ENCODE measurements at places on chromosomes 7 and 10. TPM values are rescaled to one million over a fixed set of nuclear protein-coding genes. Genes with fewer than 3 reads are reported as not detected.

- H3K4me1 ChIP-seq: peaks cover 48% of the 10 kb centered on the region
- peak overlapping the region; percentile 33 for H3K27ac ChIP-seq
- no peak for DNase-seq
- no peaks in the 10 kb centered on the region for H3K36me3 ChIP-seq
Observed at GRCh38 chr7:55110993-55111361, 92.2 kb downstream of the EGFR start.

GHRHR gene
- total RNA-seq: not detected

GRCh38 chr7:27224983-27225934, 17.3 kb upstream of the EVX1 start:
- H3K36me3 ChIP-seq: no peaks in the 10 kb centered on the region
- no peak overlapping the region for H3K4me3 ChIP-seq
- no peak overlapping the region for H3K27ac ChIP-seq
- DNase-seq: no peak
- H3K4me1 ChIP-seq: peaks cover 8% of the 10 kb centered on the region

DNA sequence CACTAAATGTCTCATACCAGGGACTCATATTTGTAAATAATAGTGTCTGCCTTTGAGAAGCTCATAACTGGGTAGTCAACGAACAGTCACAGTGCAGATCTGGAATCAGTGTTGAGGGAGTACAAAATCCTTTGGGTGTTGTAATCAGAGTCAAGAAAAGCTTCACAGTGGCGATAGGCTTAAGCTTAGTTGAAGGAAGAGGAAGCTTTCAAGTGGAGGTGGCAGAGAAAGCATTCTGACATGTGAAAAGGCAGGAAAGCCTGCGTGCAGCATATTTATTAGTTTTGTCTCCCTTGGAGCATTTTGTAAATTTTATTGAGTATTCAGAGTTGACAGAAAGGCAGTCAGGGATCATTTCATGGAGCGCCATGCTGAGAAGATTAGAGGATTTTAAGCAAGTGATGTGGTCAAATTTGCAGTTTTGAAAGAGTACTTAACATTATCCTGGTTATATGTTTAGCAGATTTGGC, 104.9 kb downstream of the ADK start:
- no peak overlapping the region for H3K27ac ChIP-seq
- H3K27me3 ChIP-seq: no peaks in the 10 kb centered on the region
- no peak for DNase-seq
- H3K4me3 ChIP-seq: no peak overlapping the region

- no peak overlapping the region for H3K4me3 ChIP-seq
- H3K36me3 ChIP-seq: no peaks in the 10 kb centered on the region
- no peak for DNase-seq
- H3K4me1 ChIP-seq: peaks cover 5% of the 10 kb centered on the region
- H3K27ac ChIP-seq: no peak overlapping the region
Observed at GRCh38 chr7:46716926-46717325, 795.9 kb upstream of the IGFBP3 start.

DNA sequence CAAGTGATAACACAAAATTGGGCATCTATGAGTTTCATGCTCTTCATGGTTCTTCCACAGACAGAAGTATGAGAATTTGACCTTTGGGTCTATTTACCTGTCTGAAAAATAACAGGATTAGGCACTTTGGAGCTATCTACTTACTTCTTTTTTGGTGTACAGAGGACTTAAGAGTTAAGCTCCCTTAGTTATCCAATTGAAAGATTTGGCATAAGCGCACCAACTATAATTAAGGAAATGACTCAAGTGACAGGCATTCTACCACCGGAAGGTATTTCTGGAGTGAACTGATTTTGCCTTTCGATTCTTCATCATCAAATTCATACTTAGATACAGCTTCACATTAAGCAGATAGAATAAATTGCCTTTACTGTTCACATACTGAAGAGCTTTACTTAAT, 43.9 kb downstream of the IFIT5 start:
- no peak overlapping the region for H3K4me3 ChIP-seq
- no peaks in the 10 kb centered on the region for H3K36me3 ChIP-seq
- no peak for DNase-seq
- H3K27me3 ChIP-seq: no peaks in the 10 kb centered on the region

DNA sequence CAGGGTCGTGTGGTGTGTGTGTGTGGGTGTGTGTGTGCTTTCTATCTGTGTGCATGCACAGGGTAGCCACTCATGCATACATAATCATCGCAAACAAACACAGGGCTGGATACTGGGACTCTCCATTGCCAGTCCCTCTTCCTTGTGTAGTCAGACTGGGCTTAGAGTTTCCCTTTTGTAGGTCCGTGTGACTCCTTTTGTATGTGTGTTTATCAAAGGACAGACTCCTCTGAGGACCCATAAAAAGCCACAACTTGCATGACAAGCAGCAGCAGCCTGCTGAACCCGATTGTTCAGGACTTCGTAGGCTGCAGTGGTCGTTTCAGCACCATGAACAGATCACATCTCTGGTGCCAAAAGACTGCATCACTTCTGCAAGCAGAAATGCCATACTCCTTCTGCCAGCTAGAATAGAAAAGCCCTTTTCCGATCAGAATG, 895 bp downstream of the VSTM2A start:
- H3K4me1 ChIP-seq: peaks cover 11% of the 10 kb centered on the region
- H3K27me3 ChIP-seq: peaks cover 12% of the 10 kb centered on the region
- DNase-seq: no peak

Data from vagina (tissue), 2 donors.